ENCODE measurements at places on chromosomes 11 and 22.
A peak's percentile ranks its signal among the peaks of the same experiment; 100 is the strongest.

- no peak for DNase-seq
Measured at GRCh38 chr11:129268371-129268770, 76.2 kb upstream of the ARHGAP32 start.

GRCh38 chr11:75797792-75798191, 17.2 kb upstream of the UVRAG start:
- DNase-seq = no peak

DNA sequence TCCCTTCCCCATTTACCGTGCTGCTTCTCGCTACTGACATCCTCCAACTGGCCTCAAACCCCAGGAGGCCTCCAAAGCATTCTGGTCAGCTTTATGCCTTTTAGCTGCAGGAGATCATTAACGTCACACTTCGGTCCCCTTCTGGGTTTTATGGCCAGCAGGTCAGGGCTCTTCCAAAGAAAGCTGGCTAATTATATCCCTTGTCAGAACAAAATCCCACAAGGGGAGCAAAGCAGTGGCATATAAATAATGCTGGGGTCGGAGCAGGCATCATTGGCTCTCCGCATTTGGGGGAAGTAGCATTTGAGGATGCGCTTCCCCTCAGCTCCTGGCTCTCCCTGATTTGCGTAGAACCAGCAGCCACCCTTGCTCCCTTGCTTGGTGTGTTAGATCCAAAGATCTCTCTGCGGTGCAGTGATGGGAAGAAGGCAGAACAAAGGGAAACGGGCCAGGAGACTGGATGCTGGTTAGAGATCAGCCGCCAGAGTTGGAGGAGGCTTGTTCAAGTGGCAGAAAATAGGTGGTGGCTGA, 117.4 kb downstream of the DBX1 start:
- DNase-seq = no peak

DNA sequence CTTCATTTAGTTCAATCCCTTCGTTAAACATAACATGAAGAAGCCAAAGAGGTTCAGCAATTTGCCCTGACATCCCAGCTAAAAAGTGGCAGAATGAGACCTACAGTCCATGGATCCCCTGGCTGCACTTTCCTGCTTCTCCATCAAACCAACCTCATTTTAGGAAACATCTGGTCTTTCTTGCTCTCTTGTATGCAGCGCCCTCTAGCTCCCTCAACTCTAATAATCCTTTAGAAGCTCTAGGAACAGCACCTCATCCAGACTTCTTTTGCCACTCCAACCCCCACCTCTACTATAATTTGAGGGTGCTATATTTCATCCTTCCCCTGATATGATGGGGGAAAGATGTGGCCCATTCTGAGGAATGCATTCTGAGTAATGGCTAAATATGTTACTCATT, 7.4 kb downstream of the CNTF start:
- DNase-seq = peak; percentile 22
